Stimulated activated CD4-positive, alpha-beta T cell treated with anti-CD3 and anti-CD28 coated beads, Interleukin-1b, Interleukin-23, amount 100 ng/mL, for 48 hours (primary cell): ENCODE measurements at places on chromosomes 13 and 19.

- no peak for DNase-seq
Observed at GRCh38 chr19:16146112-16146511, 2.6 kb downstream of the HSH2D start.

- DNase-seq: no peak
Observed at GRCh38 chr13:95099541-95099940, 201.7 kb downstream of the ABCC4 start.

DNA sequence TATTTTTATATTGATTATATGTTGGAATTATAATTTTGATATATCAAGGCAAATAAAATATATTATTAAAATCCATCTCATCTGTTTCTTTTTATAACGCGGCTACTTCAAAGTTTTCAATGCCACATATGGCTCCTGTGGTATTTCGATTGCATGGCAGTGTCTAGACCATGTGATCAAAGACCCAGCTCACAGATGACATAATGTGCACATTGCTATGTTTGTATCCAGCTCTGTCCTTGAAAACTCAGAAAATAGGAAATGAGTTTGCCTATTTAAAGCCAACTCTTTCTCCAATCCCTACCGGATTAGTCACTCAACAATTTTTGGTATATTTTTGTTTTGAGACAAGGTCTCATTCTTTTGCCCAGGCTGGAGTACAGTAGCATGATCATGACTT, 26.2 kb downstream of the TMTC4 start:
- DNase-seq: no peak

GRCh38 chr13:26921918-26922317, 161.3 kb upstream of the GPR12 start:
- no peak for DNase-seq

GRCh38 chr13:34000955-34001354, 183.0 kb downstream of the RFC3 start:
- no peak for DNase-seq

- DNase-seq: no peak
Observed at GRCh38 chr13:22332416-22332815, 661.5 kb downstream of the FGF9 start.

GRCh38 chr13:46051968-46052318, 603 bp downstream of the ZC3H13 start:
- no peak for DNase-seq

DNA sequence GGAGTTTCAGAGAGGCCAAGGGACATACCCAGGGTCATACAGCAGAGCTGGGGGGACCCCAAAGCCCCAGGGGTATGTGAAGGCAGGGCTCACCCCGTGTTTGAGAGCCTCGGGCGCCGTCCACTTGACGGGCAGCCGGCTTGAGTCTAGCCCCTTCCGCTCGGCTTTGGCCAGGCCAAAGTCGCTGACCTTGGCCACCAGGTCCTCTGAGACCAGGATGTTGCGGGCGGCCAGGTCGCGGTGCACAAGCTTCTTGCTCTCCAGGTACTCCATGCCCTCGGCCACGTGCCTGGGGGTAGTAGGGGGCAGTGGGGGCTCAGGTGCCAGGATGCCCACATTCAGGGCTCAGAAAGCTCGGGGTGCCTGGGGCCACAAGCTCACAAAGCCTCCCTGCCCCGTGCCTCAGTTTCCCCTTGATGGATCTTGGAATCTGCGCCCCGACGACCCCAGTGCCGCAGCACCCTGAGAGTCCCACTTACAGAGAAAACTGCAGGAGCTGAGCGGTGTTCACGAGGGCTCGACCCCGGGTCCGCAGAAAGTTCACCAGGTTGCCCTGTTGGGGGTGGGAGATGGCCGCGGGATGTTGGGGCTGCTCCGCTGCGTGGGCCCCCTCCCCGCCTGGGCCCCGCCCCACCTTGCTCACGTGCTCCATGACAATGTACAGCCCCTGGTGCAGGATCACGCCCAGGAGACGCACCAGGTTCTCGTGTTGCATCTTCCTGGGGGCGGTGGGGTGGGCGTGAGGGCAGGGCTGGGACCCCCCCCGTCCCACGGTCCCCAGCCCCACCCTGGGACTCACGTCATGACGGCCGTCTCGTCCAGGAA, 7.1 kb downstream of the MATK start:
- DNase-seq: no peak

GRCh38 chr13:44679597-44679996, 103.5 kb upstream of the TSC22D1 start:
- no peak for DNase-seq

- DNase-seq: peak; percentile 42
Observed at GRCh38 chr19:8505680-8506401, 3.4 kb upstream of the PRAM1 start.

- no peak for DNase-seq
Observed at GRCh38 chr19:9782338-9782737, 13.8 kb upstream of the ZNF846 start.

- DNase-seq: no peak
Observed at GRCh38 chr13:50457415-50458393, 385.8 kb downstream of the DLEU7 start.

DNA sequence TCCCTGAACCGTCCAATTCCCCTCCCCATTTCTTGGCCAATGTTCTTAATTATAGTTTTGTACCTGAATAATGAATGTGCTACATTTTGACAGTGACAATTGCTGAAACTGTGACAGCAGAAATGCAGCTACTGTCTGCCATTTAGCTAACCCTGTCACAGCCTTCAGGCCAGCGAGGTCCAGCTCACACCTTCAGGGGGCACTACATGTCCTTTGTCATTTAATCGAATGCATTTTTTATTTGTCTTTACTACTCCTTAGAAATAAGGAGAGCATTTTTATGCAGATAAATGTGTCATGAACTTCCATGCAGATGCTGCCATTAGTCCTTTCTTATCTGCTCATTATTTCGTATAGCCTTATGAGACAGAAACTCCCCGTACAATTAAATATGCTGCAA, 159.9 kb downstream of the MZT1 start:
- no peak for DNase-seq

- DNase-seq: no peak
Observed at GRCh38 chr19:44949550-44949949, 3.7 kb downstream of the APOC2 start.

- no peak for DNase-seq
Observed at GRCh38 chr19:15317392-15318071, 14.8 kb downstream of the BRD4 start.

- DNase-seq: no peak
Observed at GRCh38 chr19:43739439-43740235, 15.1 kb downstream of the SMG9 start.

GRCh38 chr19:15421721-15422260, 3.0 kb upstream of the AKAP8L start:
- DNase-seq: no peak

DNA sequence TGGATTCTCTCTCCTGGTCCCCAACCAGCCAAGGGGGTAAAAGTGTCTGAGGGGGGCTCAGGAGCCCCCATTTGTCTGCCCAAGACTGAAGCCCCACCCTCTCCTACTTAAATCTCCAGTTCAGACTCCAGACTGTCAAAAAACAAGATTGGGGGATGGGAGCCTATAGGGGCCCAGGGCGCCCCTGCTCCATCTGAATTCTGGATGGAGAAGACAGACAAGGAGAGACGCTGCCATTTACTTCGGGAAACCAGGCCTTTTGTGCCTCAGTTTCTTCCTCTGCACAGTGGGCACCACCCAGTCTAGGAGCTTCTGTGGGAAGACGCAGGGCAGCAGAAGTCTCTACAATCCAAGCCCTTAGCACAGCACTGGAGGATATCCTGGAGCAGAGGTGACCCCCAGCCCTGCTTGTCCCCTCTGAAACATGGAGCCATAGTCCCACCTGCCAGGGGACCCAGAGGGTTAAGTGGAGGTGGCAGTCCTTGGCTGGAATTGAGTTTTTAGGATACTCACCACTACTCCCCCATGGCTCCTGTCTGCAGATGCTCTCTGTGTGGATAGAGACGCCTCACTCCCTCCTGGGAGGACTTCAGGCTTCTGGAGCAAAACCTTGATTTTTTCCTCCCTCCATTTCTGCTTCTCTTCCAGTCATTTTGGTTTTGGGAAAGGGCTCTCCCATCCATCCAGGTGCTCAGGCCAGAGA, 1.7 kb upstream of the CRLF1 start:
- DNase-seq: no peak

- no peak for DNase-seq
Observed at GRCh38 chr13:19764237-19764636, 18.5 kb downstream of the PSPC1 start.

DNA sequence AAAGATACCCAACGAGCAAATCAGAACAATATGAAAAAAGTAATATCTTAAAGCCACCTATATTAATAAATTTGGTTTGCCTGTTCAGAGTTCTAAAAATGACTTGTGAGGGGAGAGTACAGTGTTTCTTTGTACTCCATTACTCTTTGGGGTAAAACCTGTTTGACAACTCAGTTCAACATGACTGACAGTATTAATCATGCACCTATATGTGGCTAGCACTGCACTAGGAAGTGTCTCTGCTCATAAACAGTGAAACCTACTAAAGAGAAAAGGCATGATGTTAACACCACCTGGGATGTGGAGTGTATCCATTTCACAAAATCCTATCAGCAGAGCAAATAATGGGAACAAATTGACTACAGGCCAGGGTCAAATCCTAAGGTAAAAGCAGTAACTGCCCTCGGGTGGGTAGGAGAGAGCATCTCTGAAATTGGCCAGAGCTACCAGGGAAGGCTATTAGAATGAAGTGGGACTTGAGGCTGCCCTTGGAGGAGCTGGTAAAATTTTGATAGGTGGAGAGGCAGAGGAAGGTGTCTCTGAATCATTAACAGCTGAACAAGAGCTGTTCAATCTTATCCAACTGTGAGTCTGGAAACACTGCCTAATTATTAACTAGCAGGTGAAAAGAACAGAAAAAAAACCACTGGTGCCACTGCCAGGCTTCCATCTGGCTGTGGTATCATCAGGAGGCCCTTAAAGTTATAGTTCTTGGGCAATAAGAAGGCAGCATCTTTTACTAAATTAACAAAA, 365.1 kb downstream of the DNAJC15 start:
- DNase-seq: no peak

DNA sequence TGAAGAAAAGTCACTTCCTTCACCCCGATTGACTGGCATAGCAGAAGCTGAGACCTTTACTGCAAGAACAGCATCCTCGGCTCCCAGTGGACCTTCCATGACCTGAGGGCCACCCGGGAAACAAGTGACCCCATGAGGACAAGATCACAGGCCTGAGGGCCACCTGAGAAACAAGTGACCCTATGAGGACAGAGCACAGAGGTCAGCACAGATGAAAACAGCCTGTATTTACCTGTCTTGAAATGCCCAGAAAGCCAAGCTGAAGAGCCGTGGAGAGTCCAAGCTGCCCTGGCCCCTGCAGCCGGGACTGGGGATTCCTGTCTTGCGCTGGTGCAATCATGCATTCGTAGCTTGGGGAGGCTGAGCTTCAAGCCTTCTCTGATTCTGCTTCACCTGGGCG, 114.2 kb upstream of the SPACA7 start:
- DNase-seq: no peak

DNA sequence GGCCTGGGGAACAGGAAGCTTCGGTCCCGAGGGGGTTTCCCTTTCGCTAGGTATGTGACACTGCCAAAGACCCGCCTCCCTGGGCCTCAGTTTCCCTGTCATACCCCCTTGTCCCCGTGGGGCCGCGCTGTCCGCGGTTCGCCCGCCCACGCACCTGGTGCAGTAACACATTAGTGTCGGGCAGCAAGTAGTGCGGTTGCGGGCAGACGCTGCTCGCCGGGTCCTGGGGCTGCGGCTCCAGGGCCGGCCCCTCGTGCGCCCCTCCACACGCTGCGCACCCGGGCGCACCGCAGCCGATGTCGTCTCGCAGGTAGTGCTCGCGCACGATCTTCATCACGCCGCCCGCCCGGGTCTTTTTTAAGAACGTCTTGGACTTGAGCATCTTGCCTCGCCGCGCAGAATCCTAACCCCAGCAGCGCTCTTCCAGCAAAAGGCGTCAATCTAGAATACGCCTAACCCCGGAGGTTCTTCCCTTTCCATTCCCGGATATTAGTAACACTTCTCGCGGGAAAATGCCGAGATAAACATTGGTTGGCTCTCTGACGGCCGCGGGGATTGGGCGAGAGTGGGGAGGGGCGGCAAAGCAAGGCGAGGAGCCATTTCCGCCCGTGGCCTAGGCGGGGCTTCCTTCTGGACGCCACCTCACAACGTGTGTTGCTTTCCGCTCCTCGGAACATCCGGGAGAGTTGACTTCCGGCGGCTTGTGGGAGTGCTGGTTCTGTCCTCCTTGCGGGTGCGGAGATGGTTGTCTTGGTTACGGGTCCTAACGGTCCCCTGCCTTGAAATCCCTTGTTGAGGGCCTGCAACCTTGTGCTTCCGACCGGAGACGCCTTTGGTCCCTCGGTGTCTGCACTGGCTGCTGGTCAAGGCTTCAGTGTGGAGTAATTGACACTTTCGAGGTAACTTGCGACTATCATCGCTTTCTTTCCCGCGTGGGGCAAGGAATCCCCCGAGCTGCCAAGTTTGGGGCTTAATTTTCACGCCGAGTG, at the start of the genes DIS3 and PIBF1:
Gene DIS3, minus strand, starts transcription at position 450 of the 989 bp plus-strand sequence. Its CDS starts 68 bp downstream, at position 382.
Gene PIBF1, plus strand, starts transcription at position 683 of the 989 bp plus-strand sequence. CDS start 1,337 bp downstream, outside the sequence.
- peak; percentile 98 for DNase-seq

- peak; percentile 51 for DNase-seq
Observed at GRCh38 chr19:45477713-45478453, 10.1 kb downstream of the FOSB start.

DNA sequence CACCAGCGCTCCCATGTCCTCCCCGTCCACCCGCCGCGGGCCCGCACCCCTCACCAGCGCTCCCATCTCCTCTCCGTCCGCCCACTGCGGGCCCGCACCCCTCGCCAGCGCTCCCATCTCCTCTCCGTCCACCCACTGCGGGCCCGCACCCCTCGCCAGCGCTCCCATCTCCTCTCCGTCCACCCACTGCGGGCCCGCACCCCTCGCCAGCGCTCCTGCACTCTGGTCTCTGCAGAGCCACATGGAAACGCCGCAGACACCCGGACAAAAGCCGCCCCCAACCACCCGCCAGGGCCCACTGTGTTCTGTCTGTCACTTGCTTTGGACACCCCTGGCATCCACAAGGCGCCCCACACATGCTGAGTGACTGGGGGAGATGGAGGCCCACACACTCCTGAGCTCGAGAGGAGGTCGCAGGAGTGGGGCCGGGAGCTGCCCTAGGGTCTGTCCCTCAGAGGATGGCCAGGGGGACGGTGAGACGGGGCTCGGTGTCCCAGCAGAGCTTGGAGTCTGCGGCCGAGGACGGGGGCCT, 7.4 kb downstream of the CFD start:
- DNase-seq: no peak
